ENCODE measurements at places on chromosomes 16 and 17.

DNA sequence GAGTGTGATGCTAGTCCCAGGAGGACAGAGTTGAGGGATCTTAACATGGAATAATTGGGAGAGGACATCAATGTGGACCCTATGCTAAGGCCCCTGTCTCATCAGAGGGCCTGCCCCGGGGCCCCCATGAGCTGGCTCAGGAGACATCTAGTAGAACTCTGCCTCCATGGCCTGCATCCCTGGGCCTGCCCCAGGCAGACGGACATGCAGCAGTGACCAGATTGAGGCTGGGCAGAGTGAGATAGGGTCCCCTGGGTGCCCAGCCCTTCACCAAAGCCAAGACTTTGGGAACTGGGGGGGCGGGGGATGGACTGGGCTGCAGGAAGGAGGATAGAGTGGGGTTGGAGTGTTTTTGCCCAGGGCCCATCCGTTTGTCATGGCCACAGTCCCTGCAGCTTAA, 115.2 kb downstream of the CCDC182 start:
- no peak for DNase-seq

DNA sequence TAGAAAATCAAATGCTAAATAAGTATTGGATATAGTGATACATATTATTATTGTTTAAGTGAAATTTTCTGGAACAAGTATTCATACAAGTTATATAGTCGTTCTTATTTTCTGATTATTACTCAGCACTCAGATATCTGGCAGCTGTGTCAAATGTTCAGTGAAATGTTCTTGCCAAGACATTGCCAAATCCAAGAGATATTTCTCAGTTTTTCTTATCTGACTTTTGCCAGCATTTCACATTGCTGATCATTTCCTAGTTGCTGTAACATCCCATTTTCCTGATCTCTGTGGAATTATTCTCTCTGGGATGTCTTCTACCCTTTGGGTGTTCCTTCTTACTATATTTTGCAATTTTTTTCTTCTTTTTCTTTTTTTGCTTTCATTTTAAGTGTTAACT, 262.3 kb downstream of the KIF2B start:
- no peak for DNase-seq

GRCh38 chr17:6641247-6641863, 495 bp downstream of the TXNDC17 start:
- DNase-seq = no peak

DNA sequence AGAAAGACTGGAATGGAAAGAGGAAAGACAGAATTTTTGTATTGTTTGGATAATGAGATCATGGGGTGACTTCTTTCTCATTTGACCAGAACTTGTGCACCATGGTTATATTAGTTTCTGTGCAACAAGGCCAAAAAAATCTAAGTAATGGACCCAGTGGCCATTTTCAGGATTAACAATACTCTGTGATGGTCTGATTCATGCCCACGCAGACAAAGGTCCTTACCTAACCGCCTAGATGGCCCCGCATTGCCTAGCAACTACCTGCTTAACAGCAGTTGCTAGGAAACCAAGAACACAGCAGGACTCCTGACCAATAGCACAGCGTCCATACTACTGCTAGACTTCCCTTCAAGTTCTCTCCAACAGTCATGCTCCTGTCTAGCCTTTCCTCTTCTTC, 22.4 kb downstream of the MIS12 start:
- DNase-seq = no peak

- no peak for DNase-seq
These were observed 21.6 kb upstream of the CACNG5 start for GRCh38 chr17:66813296-66813695.

DNA sequence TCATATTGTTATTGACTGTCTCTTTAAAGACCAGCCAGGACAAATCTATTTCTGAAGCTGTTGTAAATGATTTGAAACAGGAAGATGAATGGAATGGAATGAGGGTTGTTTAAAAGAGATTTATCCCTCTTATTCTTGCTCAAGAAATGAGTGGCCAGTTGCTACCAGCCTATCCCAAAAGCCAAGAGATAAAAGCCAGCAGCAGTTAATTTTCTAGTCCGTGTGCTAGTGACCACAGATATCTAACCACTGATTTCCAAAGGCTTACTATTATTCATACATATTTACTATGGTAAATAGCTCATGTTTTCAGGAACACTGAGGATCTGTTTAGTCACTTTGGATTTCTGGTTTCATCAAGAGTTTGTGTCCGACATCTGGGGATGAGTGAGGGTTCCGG, 105.7 kb downstream of the CDH13 start:
- no peak for DNase-seq

DNA sequence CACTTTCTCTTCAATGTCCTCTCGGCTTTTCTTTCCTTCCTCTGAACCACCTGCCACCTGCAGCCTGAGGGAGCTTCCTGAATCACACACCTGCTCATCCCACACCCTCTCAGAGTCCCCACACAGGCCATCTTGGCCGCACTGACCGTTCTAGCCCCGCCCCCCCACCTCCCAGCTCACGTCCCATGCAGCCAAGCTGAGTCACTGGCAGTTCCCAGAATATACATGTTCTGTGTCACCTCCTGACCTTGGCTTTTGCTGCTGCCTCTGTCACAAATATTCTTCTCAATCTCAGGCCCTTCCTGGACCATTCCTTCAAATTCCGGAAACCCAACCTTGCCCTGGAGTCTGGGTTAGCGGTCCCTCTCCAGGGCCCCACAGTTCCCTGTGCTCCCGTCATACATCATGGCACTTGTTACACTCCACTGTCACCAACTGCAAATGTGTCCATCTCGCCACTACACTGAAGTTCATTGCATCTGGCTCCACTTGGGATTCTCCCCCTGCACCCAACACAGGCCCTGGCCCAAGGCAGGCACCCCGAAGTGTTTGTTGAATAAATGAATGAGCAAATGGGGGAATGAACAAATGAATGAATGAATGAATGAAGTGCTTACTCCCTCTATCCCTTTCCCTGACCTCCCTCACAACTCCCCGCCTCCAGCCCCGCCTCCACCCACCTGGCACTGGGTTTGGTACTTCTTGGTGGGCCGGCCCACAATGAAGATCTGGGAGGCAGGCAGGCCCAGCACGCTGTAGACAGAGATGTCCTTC, 12.8 kb downstream of the PIMREG start:
- DNase-seq = no peak

- no peak for DNase-seq
These were observed 203.6 kb downstream of the RAB11FIP4 start for GRCh38 chr17:31595076-31595475.

GRCh38 chr17:27378482-27379175, 77.6 kb upstream of the KSR1 start:
- no peak for DNase-seq

DNA sequence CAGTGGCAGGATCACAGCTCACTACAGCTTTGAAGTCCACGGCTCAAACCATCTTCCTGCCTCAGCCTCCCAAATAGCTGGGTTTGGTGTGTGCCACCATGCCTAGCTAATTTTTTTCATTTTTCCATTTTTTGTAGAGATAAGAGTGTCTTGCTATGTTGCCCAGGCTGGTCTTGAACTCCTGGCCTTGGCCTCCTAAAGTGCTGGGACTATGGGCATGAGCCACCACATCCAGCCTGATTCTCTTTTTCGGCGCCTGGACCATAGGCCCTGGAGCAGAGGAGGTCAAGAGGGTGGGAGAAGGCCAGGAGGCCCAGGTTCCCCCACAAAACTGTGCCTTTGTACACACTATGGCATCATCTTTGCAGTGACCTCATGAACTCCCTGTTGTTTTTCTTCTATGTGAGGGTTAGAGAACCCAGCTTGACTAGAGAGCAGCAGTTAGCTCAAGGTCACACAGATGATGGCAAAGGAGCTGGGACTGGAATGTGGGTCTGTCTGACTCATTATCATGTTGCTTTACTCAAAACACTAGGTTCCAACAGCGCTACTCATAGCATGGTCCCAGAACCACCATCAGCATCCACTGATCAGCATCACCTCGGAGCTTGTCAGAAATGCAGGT, 16.3 kb downstream of the SCN4A start:
- DNase-seq = no peak

GRCh38 chr16:13176711-13177110, 275.3 kb downstream of the SHISA9 start:
- DNase-seq = no peak

DNA sequence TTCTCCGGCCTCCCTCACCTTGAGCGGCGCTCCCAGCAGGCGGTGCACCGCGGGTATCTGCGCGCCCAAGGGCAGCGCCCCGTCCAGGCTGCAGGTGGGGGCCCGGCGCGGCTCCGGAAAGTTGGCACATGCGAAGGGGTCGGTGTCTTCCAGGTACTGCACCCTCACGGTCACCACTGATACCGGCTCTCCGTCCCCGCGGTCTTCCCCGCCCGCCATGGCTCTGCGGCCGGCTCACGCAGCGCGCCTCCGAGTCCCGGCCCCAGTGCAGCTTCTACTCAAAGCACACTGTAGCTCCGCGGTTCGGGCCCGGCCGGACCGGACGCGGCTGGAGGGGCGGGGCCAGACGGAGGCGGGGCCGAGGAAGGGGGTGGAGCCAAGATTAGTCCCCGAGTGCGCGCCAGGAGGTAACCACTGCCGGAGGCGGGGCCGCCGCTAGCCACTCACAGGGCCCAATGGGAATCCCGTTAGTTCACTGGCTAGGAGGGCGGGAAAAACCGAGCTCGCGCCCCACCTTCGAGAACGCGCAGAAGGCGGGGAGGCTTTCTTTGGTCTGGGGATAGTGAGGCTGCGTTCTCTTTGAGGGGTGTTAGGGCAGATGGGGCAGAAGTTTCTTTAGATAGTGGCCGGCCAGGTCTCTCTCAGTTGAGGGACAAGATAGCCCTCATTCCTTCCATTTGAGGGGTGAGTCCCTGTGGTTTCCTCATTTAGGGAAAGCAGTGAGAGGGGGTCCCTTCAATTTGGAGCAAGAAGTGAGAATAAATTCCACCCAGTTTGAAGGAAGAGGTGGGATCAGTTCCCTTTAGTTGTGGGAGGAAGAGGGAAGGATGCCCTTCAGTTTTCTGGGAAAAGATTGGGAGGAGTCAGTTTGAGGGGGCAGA, at the start of gene FHOD1:
TSS of gene FHOD1 (minus strand) at position 290 of the 881 bp plus-strand sequence. CDS start at position 219, 71 bp downstream.
- peak; percentile 91 for DNase-seq

GRCh38 chr16:50915120-50915519, 173.2 kb downstream of the CYLD start:
- DNase-seq = no peak

DNA sequence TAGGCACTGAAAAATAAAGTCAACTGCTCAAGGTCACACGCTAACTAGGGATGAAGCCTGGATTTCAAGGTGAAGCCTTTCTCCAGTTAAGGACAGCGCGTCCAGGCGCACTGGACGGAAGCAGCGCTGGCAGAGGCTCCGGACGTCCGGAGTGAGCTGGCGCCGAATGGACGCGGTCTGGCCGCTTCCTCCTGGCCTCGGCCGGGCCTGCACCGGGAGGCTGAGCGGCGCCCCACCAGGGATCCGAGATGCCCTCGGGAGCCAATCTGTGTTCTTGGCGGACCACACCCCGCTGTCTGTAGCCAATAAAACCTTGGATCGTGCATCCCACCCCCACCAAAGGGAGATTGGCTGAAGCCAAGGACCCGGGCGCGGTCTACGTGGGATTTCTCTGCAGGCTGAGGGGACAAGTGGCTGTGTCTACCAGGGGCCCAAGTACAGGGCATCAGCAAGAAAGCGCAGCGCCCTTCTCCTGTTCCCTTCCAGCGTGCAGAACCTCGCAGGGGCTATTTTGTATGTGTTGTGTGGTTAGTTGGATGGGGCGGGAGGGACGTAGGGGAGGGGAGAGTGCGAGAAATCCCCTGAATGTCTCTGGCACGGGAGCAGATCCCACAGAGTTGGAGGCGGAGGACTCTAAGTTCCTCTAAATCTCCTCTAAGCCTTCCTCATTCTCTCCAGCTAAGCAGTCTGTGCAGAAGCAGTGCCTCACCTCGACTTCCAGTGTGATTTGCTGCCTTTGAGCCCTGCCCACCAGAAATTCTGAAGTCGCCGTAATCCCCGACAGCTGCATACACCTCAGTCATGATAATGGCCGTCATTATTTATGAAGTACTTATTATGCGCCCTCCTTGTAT, 2.5 kb upstream of the AKAP10 start:
- DNase-seq = no peak
